ENCODE measurements at places on chromosomes 1 and 21.

GRCh38 chr1:92411511-92411910 lies 75.2 kb downstream of the GFI1 start:
- DNase-seq, result peak; percentile 22

GRCh38 chr1:117780687-117781475 lies 148.5 kb downstream of the GDAP2 start:
- no peak for DNase-seq

DNA sequence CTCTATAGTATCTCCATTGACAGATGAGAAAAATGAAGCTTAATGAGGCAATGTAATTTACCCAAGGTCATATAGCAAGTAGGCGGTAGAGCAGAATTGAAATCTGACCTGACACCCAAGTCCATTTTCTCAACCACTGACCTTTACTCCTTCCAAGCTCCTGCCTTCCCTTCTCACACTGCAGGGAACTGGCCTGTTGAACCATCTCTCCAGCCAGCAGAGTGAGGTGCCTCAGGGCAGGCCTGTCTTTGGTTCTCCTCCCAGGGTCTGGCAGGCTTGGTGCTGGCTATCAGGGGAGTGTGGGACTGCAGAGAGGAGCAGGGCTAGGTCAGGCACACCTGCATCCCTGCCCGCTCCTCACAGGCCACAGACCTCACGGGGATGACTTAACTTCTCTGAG lies 126.8 kb downstream of the BEND5 start:
- DNase-seq, result no peak

DNA sequence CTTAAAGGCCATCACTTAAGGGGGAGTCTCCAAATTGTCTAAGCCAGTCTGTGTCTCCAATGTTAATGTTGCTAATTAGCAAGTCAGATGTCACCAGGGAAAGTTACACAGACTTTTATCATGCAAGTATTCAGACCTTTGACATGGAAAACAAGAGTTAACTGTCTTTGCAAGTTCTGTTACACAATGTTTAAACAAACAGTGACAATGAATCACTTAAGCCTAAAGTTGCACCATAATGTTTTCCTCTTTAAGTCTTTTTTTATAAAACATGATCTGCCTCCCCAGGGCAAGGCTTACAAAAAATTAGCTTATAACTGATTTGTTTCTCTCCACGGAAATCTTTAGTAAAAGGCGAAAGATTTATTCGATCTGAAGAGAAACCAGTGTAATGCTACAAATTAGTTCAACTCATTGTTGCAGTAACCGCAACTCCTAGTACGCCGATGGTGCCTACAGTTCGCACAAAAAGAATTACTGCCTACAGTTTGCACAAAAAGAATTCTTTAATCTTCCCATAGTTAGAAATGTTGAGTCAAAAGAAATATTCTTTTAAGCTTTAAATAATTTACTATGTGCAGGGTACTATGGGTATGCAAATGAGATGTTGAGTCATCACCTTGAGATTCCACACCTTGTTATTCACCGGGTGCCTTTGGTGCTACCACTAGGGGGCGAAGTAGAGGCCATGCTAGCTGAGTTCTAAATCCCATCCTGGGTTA lies 45.3 kb downstream of the HHAT start:
- DNase-seq, result peak; percentile 29

- no peak for DNase-seq
These were observed 4.2 kb downstream of the COX20 start for GRCh38 chr1:244839656-244840055.

DNA sequence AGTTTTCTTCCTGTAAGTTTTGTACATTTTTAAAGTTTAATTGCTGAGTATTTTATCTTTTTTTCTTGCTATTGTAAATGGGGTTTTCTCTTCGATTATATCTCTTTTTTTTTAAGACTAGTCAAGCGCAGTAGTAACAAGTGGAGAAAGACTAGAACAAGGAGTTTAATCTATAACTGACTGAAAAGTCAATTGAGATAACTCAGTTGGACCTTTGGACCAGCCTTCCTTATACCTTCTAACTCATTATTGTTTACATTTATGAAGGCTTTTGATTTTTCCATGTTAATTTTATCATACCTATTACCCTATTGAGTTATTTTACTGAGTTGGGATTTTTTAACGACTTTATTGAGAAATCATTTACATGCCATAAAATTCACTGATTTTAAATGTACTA lies 81.2 kb downstream of the SMYD3 start:
- DNase-seq, result no peak

GRCh38 chr1:75014250-75014649 lies 119.9 kb upstream of the LHX8 start:
- DNase-seq, result no peak

- DNase-seq, result no peak
These were observed 67.3 kb upstream of the COX20 start for GRCh38 chr1:244768186-244768585.

DNA sequence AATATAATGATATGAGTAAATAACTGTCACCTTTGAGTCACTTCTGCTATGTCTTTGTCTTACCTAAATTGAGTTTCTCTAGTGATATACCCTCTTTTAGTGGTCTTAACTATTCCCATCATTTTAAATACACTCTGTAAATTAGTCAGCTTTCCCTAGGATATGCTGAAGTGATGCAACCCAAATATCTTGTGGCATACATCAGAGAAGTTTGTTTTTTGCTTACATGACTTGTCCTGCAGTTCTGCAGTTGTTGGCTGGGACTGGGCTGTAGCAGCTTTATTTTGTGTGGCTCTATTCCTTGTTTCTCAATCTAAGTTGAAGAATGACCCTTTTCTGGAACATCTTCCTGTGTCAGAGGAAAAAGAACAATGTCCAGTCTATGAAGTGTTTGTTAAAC lies 76.4 kb downstream of the TTC3 start:
- DNase-seq, result no peak

DNA sequence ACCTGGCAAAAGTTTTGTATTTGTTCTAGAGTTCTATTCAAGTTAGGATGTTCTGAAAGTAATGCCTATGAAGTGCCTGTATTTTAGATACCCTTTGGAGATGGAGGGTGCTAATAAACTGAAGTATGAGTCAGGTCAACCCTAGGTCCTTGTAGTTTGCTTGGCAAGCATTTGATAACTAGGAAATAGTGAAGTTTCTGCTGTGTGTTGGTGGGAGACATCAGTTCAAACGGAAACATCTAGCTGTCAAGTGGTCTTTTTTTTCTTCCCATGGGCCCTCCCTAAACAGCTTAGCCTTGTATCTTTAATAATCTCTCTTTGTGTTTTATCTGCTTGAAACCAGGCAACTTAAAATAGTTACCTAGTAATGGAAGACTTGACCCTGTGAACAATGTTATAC lies 4.5 kb downstream of the MRPS6 start:
- DNase-seq, result no peak

- peak; percentile 48 for DNase-seq
These were observed 449 bp downstream of the EPS15 start for GRCh38 chr1:51518586-51519047.

DNA sequence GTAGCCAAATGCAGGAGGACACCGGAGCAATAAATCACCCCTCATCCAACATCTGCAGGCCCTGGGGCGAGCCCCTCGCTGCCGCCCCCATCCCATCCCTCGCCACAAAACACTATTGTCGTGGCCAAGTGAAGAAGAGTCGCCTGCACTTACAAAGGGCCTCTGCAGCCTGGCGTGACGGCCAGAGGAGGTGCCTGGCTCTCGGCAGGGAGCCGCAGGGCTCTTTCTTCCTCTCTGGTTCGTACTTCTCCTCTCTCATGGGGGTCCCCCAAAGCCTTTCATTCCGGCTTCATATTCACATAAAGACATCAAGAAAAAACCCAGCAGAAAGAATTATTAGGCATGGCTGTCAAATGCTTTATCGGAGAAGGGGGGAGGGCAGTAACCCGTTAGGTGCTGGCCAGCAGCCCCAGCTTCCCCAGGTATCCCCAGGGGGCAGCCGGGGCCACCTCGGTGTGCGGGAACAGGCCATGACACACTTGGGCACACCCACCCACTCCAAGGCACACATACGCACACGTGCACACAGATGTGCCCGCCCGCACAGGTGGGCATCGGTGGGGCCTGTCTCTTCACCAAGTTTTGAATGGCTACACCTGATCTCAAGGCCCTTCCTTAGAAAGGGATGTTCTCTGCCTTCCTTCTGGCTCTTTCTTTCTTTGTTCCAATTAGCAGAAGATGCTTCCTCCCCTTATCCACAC lies 149.1 kb downstream of the PRDM16 start:
- DNase-seq, result no peak

DNA sequence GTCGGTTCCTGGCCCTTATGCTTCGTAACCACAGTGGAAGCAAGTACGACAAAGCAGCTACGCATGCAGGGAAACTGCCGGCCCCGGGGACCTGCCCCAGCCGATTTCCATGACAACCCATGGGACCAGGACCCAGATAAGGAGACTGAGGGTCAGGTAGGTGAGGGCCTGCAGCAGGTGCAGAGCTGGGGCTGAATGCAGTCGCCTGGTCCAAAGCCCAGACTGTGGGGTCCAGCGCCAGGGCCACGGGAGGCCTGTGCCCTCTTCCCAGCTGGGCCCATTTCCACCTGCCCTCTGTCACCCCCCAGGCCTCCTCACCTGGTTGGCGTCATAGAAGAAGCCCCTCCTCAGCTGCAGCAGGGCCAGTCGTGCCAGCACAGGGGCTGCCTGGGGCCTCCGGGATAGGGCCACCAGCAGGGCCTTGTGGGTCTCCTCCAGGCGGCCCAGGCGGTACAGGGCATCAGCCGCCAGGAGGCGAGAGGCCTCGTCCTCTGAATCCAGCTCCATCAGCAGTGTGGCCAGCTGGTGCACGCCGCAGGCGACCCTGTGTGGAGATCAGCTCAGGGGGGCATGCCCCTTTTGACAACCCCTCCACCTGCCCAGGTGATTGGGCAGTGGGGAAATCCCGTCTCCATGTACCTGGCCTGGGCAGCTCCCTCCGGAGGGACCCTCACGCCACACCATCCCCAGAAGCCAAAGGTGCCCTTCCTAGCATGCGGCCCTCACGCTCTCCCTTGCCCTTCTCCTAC lies 14.2 kb downstream of the TTC34 start:
- no peak for DNase-seq

- no peak for DNase-seq
These were observed 200.6 kb upstream of the CACYBP start for GRCh38 chr1:174799136-174799479.

GRCh38 chr1:235101558-235102258 lies 26.9 kb downstream of the TOMM20 start:
- no peak for DNase-seq

DNA sequence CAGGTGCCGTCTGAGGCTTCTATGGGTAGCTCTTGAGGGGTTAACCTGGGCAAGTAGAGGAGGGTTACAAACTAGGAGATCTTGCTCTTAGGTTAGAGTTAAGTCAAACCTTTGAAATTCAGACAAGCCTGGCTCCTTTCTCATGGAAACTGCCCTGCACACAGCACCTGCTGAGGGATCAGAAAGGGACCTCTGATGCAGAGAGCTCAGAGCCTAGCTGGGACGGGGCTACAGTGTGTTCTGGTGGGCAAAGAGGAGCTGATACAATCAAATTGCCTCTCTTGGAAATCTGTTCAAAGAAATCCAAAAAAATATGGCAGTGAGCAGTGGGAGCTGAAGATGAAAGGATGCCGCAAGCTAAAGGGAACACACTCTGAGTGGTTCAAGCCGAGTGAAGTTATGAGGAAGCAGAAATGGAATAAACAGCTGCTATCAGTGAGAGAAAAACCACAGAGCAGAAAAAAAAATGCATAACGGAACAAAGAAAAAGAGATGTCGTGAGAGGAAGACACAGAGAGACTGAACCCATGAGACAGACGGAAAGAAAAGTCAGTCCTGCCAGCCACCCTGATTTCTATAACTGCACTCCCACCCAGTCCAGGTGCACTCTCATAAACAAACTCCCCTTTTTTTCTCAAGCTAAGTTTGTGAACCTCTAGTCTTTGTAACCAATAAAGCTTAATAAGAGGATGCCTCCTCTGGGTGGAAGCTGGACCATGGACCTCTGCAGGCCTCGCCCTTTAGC lies 26.6 kb downstream of the PAFAH2 start:
- peak; percentile 82 for DNase-seq

- no peak for DNase-seq
These were observed 49.2 kb upstream of the ATP5PO start for GRCh38 chr21:33964706-33965325.

- DNase-seq, result no peak
These were observed 211.1 kb downstream of the SMYD3 start for GRCh38 chr1:246295968-246296367.

GRCh38 chr1:40711465-40712404 lies 20.2 kb downstream of the NFYC start:
- no peak for DNase-seq

GRCh38 chr1:156766298-156767100 lies 836 bp upstream of the PRCC start:
- no peak for DNase-seq

GRCh38 chr1:201946224-201946908 lies at the start of gene LMOD1:
TSS of gene LMOD1 (minus strand) at chr1:201946548. CDS start at chr1:201946340, 208 bp downstream.
- no peak for DNase-seq

- DNase-seq, result no peak
These were observed 49.8 kb upstream of the RCC1 start for GRCh38 chr1:28456078-28456477.

DNA sequence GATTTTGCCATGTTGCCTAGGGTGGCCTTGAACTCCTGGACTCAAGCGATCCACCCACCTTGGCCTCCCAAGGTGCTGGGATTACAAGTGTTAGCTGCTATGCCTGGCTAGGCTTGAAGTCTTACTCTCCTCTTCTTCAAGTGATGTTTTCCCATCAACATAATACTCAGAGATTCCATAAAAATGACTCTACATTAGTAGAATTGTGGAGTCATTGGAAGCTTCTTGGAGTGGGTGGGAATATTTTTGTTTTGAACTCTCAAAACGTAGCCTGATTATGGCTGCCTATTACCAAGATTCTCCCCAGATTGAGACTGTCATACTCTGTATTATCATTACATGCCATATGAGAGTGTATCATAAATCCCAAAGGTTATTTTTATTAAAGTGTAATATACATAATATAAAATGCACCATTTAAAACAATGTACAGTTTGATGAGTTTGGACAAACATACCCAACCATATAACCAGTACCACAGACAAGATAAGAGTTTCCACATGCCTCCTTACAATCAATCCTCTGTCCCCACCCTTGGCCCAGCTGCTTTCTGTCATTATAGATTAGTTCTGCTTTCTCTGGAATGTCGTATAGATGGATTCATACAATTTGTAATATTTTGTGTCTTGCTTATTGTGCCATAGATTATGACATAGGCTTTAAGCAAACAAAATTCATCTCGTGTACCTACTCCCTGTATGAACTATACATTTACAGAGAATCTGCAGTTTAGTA lies 8.0 kb upstream of the DNM3 start:
- no peak for DNase-seq

DNA sequence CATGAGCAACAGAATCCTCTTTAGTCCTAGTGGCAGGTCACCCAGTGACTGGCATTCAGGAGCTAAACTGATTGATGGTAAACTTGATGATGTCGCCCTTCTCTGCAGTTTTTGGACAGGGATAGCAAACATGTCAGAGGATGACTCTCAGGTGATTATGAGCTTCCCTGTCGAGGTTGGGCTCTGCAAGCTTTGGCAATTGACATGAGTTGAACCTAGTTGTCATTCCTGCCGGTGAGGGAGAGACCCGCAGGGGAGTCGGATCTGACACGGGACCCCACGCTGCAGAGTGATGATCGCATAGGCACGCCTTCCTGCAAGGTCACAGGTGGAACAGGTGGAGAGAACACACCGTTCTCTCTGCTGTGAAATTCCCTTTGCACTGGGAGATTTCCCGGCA lies 438.0 kb upstream of the VAMP3 start:
- no peak for DNase-seq

All from CD4-positive, CD25-positive, alpha-beta regulatory T cell (primary cell).